ENCODE measurements at places on chromosomes 13 and 19.

- no peak for DNase-seq
These were observed 390.3 kb upstream of the ZNF507 start for GRCh38 chr19:31955061-31955460.

DNA sequence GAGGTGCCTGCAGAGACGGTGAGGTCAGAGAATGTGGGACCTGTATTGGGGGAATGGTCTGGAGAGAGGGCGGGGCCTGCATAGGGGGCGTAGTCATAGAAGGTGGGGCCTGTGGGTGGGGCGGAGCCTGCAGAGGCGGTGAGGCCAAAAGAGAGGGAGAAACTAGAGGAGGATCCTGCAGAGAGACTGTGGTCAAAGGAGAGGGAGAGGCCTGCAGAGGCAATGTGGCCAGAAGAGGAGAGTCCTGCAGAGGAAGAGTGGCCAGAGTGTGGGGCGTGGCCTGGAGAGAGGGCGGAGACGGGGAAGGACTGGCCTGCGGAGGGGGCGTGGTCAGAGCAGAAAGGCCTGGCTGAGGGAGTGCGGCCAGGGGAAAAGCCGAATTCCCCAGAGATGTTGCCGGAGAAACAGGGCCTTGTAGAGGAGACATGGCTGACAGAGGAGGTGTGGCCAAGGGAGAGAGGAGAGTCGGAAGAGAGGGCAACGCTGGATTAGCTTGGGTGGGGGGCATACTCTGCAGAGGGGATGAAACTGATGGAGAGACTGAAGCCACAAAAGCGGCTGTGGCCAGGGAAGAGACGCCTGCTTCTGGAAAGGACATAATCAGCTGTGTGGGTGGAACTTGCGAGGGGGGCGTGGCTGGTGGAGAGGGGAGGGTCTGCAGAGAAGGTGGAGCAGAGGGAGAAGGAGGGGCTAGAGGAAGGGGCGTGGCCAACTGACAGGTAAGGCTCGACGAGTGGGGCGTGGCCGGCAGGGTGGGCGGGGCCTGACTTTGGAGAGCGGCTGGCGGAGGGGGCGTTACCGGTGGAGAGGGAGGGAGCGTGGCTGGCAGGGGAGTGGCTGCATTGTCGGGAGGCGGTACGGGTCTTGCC lies 2.5 kb downstream of the PRR36 start:
- DNase-seq = peak; percentile 94

GRCh38 chr19:18650468-18651041 lies 13.7 kb downstream of the KLHL26 start:
- DNase-seq = peak; percentile 89

GRCh38 chr13:50124536-50125303 lies 109.5 kb downstream of the KCNRG start:
- peak; percentile 64 for DNase-seq

DNA sequence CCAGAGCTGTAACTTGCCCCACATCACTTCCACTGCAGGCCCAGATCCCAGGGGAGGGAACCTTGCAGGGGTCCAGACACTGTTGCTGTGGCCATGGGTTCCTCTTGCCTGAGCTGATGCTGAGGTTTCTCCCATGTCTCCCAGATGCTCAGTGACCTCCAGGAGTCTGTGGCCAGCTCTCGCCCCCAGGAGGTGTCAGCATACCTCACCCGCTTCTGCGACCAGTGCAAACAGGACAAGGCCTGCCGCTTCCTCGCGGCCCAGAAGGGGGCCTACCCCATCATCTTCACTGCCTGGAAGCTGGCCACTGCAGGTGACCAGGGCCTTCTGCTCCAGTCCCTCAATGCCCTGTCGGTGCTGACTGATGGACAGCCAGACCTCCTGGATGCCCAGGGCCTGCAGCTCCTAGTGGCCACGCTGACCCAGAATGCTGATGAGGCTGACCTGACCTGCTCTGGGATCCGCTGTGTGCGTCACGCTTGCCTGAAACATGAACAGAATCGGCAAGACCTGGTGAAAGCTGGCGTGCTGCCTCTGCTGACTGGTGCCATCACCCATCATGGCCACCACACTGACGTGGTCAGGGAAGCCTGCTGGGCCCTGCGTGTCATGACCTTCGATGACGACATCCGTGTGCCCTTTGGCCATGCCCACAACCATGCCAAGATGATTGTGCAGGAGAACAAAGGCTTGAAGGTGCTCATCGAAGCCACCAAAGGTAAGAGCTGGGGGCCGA lies 12.1 kb upstream of the SLC25A42 start:
- DNase-seq = no peak

DNA sequence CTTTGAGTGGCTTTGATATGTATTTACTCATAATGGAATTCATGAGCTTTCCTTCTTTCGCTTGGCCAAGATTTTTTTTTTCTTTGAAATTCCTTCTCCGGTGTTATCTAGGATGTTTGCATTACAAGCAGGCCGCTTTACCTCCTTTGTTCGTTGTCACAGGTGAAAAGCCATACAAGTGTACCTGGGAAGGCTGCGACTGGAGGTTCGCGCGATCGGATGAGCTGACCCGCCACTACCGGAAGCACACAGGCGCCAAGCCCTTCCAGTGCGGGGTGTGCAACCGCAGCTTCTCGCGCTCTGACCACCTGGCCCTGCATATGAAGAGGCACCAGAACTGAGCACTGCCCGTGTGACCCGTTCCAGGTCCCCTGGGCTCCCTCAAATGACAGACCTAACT lies 16.7 kb downstream of the KLF5 start:
- no peak for DNase-seq

- DNase-seq = no peak
These were observed 364.6 kb upstream of the SPRY2 start for GRCh38 chr13:80705371-80706163.
